Right lung (tissue), 10 donors: ENCODE measurements at places on chromosomes 13 and 19. TPM values are rescaled to one million over a fixed set of nuclear protein-coding genes. Genes with fewer than 3 reads are reported as not detected.

The CEACAM6 gene
- 3.4 TPM for polyA plus RNA-seq

The ZNF563 gene
- 4.1 TPM for polyA plus RNA-seq

The FGF22 gene
- 0.21 TPM for polyA plus RNA-seq

The CABP5 gene
- polyA plus RNA-seq, result not detected

The F2RL3 gene
- polyA plus RNA-seq, result 1.3 TPM

The CEACAM21 gene
- 7.3 TPM for polyA plus RNA-seq

The IGFL4 gene
- 0.40 TPM for polyA plus RNA-seq

The IGSF23 gene
- polyA plus RNA-seq, result not detected

The ANKRD24 gene
- 0.73 TPM for polyA plus RNA-seq

The GRK1 gene
- polyA plus RNA-seq, result 1.5 TPM

The FREM2 gene
- polyA plus RNA-seq, result 21.2 TPM
